Lower leg skin (tissue), 4 donors: ENCODE measurements at places on chromosomes 7 and 10. TPM values are rescaled to one million over a fixed set of nuclear protein-coding genes. Genes with fewer than 3 reads are reported as not detected.

- no peak for DNase-seq
Observed at GRCh38 chr10:129647590-129647989, 180.5 kb downstream of the MGMT start.

- no peak for DNase-seq
Observed at GRCh38 chr10:58821752-58822056, 309.0 kb downstream of the BICC1 start.

DNA sequence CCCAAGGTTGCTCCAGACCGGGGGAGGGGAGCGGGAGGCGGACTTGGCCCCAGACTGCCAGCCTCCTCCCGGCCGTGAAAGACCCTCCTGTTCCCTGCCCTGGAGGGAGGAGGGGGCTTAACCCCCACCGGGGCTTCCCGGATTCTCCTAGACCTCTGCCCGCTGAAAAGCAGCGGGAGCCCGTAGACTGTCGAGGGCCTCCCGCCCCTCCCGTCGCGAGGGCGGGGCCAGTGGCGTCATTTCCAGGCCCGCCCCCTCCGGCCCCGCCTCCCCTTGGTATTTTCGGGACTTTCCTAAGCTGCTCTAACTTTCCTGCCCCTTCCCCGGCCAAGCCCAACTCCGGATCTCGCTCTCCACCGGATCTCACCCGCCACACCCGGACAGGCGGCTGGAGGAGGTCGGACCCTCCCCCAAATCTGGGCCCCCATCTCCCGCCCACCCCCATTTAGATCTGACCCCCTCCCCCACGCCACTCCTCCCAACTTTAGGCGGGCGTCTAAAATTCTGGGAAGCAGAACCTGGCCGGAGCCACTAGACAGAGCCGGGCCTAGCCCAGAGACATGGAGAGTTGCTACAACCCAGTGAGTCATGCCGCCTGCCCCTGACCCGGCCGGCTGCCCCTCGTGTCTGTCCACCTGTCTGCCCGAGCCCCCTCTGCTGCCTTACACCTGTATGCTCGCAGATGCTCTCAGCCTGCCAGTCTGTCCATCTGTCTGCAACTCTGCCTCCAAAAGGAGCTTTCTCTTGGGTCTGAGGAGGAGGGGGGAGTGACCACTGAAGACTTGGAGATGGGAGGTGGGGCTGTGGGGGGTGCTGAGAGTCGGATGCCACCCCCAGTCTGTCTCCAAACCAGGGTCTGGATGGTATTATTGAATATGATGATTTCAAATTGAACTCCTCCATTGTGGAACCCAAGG, at the start of gene NFKB2:
Gene NFKB2 (plus strand): TSS at position 306 of the 917 bp plus-strand sequence. CDS start 255 bp downstream, at position 561.
- peak; percentile 86 for DNase-seq

- no peak for DNase-seq
Observed at GRCh38 chr7:44216521-44217222, 15.9 kb downstream of the YKT6 start.

DNA sequence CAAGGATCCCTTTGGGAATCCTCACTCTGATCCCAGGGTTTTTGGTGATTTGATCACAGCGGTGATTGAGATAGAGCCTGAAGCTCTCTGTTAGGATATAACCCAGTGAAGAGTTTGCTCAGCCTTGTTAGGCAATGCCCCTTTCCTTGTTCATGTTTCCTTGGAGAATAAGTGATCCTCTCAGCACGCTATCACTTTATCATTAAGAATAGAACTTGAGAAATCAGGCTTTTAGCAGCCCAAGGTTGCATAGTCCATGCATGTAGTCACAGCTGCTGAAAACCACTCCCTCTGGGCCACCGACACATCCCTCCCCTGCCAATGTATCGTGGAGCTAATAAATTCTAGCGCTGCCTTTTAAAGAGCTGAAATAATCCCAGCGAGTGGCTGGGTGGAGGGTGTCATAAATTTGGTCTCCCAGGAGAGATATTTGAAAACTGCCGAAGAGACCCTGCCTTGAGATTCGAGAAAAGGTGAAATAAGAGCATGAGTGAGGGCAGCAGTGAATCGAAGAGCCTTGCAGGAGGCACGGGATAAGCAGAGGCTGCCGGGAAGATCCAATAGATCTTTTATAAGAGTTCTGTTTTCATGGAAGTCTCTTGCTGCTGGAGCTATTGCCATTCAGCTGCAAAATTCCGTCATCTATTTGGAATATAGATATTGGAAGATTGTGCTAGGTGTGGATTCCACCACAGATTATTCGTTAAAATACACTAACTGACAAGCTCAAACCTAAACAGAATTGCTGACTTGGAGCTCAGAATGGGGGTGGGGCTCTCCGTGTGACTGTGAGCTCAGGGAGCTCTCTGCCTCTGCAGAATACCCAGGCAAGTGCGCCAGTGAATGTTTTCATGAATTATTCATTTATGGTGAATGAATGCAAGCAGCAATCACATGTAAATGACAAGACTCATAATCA, 249.8 kb downstream of the TRIL start:
- DNase-seq, result no peak

DNA sequence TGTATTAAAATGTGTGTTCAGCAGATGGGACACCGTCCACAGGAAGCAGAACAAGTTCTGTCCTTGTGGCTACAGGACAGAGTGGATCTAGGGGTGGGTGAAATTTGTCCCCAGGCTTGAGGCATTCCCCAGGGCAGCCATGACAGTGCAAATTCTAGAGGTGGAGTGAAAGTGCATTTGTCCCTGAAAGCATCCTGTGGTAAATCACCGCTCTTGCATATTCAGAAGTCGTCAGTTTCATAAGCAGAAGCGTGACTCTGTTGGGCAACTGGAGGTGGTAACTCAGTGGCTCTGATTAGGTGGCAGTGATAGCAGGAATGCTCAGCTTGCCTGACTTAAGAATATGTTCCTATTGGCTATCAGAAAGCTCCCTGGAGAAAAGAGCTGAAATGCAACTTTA, 96.6 kb downstream of the SNX10 start:
- DNase-seq, result no peak

DNA sequence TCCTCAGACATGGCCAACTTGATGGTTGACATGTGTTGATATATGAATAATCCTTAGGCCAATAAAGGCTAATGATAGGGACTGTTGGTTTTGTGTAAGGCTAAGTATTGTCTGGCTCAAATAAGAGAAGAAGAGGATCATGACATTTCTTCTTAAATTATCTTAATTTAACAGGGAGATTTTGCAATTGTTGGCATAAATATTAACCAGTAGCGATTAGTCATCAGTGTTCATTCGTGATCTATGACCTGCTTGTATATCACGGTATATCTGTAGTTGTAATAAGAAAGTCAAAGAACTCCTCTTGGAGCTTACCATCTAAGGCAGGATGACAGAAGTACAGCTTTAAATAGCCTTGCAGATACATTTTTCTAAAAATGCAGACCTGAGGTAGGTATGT, 196.4 kb downstream of the CREB5 start:
- DNase-seq, result no peak

- DNase-seq, result no peak
Observed at GRCh38 chr10:115665549-115665948, 572.4 kb downstream of the ATRNL1 start.

DNA sequence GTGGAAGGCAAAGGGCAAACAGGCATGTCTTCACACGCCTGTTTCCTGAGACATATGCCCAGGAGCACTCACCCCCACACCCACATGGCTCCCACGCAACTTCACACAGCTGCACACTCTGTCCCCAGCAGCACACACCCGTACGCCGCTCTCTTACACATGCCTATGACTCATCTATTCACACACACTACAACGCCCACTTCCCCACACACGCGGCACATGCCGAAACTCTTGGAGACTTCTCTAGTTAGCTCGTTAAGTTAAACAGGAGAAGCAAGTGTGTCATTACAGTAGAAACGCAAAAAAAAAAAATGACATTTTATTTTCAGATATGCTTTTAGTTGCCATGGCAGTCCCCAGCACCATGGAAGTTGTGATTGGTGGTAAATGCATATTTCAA, 6.7 kb downstream of the CALN1 start:
- peak; percentile 46 for DNase-seq

GRCh38 chr10:97267671-97268070, 24.8 kb downstream of the ARHGAP19 start:
- no peak for DNase-seq

GRCh38 chr10:61752111-61753011, 89.6 kb downstream of the CABCOCO1 start:
- DNase-seq, result no peak

- peak; percentile 72 for DNase-seq
Observed at GRCh38 chr10:110168601-110169481, 38.6 kb upstream of the MXI1 start.

DNA sequence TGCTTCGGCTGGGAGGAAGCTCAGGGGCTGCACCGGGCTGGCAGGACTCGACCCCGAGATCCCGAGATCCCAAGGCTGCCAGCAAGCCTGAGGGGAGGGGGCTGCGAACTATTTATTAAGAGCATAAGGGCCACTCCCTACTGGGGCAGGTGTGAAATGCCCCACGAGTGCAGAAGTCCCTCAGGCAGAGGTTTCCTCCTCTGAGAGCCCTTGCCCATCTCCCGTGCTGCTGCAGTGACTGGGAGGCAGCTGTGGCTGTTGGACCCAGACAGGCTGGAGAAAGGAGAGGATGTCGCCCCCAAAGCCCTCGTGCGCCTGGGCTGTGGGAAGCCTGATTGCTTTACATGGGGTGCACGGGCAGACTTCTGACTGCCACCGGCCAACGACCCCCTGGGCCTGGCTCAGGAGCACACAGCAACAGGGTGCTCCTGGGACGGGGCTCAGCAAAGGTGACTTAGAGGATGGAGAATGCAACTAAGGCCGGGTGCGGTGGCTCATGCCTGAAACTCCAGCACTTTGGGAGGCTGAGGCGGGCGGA, 39.8 kb downstream of the RGS10 start:
- no peak for DNase-seq

Gene CCDC201
- not detected for total RNA-seq

Gene DPP6
- 1.0 TPM for total RNA-seq

Gene FAS
- 14.7 TPM for total RNA-seq

Gene ZFAND4
- 22.2 TPM for total RNA-seq
